ENCODE measurements at places on chromosomes 7 and 10.

DNA sequence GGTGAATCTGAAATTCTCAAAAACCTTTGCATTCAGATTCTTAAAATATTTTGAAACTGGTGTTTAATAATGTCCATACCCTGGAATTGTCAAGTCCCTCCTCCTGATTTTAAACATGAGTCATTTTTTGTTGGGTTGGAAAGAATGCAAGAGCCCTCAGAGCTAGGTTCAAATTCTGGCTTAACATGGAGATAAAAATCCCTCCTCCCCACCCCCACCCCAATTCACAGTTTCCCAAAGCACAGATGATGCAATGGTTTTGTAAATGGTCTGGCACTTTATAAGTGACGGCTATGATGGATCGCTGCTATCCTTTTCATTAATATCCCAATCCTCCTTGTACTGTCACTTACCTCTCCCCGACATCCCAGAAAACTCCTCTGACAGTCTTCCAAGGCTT, 332.8 kb downstream of the PLXNA4 start:
- no peak for DNase-seq

GRCh38 chr10:30812018-30812851, 182.7 kb upstream of the LYZL2 start:
- DNase-seq = no peak

DNA sequence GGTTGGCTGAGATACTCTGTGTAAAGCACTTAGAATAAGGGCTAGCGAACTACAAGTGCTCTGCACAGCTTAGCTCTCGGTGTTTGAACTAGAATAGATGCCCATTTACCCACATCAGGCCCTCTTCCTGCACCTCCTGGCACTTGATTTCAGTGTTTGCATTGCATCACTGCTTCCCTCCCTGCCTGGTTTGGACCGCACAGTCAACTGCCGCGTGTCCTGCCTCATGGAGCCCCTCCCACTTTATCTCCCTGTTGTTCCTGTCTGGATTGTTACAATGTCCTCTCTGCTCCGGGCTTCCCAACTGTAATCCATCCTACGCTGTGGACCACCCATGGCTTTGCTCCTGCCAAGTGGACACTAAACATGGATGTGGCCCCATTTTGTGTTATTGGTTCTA, 2.3 kb downstream of the FAM107B start:
- DNase-seq = no peak

DNA sequence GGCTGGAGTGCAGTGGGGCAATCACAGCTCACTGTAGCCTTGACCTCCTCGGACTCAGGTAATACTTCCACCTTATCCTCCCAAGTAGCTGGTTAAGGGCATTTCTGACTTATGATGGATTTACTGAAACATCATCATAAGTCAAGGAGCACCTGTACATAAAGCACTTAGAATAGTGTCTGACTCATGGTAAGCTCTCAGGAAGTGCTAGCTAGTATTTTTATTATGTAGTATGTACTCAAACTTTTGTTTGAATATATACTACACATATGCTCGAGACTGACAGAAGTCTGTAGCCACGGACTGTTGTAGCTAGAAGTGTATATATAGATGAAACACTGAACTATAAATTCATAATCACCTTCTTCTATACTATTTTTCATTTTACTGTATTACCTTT, 107.5 kb upstream of the DNAJB12 start:
- DNase-seq = no peak

DNA sequence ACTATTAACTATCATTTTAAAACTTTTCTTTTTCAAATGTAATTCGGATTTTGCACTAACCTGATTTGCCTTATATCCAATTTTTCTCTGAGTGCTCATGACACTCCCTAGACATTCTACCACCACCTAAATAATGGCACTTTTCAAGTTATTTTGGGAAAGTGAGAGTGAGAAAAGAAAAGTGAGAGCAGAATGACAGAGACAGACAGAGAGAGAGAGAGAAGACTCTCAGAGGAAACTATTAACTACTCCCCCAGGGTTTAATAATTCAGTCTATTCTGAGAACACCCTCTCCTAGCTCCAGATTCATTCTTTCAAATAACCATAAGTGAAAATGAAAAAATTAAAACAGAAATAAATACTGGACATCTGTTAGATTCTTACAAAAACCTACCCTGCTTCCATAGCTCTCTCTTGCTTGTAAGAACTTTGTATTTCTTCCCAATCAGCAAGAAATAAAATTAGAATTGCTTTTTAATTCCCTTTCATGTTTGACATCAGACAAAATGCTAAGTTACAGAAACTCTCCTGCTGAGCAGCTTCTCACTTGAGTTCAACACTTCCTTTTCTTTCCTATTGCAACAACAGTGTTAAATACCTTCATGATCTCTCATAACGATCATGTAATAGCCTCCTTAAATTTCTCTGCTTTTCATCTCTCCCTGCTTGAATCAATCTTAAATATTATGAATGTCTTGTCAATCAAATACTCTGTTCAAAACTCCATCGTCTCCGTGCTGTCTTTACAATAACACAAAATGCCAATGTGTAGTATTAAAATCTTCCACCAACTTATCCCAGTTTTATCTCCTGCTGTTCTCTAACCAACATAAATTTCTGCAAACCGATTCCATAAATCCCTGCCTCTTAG, 191.7 kb downstream of the SEMA3E start:
- DNase-seq = no peak

GRCh38 chr7:106016331-106016730, 53.3 kb downstream of the CDHR3 start:
- DNase-seq = no peak

- no peak for DNase-seq
Observed at GRCh38 chr7:25952261-25953057, 199.5 kb upstream of the NFE2L3 start.

GRCh38 chr10:97336942-97337831, 2.7 kb upstream of the FRAT2 start:
- no peak for DNase-seq

GRCh38 chr7:42868480-42868879, 43.4 kb downstream of the C7orf25 start:
- DNase-seq = no peak

DNA sequence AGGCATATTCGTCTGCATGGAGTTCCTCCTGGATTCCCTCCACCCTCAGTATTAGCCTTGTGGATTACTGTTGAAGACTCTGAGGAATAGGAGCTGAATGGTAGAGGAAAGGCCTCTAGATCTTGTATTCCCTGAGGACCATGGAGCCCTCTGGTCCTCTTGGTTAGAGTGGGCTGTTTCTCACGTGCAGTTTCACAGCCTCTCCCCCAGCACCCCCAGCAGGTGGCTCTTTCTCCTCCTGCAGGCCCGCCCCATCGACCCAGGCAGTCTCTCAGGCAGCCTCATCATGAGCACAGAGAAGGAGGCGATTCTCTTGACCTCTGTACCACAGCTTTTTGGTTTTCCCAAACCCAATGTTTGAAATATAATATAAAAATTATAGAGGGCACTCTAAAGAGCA, 102.0 kb downstream of the WNT2 start:
- no peak for DNase-seq

DNA sequence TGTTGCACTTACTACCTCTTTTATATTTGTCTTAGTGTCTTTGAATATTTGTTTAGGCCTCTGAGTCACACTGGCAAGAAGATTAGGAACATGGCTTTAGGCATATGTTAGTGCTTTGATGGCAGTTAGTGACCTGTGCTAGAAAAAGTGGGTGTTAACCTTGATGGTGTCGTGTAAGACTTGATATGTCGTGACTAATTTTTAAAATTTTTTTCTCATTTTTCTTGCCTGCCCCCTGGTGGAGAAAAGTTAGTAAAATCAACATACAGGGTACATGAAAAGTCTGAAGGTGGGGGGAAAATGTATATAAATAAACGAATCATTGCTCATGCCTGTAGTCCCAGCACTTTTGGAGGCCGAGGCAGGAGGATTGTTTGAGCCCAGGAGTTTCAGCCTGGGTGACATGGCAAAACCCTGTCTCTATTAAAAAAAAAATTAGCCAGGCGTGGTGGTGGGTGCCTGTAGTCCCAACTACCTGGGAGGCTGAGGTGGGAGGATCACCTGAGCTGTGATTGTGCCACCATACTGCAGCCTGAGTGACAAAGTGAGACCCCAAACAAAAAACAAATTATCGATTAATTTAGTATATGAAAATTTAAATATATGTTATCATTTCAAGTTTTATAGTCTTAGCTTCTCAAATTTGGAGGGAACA, 44.6 kb downstream of the TAX1BP1 start:
- DNase-seq = no peak

GRCh38 chr10:49327036-49327813, 28.3 kb downstream of the C10orf71 start:
- DNase-seq = no peak

DNA sequence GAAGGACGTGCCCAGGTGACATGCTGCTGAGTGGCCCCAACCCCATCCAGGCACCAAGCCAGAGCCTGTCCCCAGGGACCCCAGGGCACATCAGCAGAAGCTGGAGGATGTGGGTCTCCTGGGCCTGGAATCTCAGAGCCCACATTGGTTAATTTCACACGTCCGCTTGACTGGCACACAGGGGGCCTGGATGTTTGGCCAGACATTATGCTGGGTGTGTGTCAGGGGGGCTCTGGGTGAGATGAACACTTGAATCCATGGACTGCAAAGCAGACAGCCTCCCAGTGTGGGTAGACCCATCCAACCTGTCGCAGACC, 79.1 kb upstream of the RET start:
- DNase-seq = no peak

- DNase-seq = no peak
Observed at GRCh38 chr7:79494046-79494445, 40.6 kb upstream of the MAGI2 start.

DNA sequence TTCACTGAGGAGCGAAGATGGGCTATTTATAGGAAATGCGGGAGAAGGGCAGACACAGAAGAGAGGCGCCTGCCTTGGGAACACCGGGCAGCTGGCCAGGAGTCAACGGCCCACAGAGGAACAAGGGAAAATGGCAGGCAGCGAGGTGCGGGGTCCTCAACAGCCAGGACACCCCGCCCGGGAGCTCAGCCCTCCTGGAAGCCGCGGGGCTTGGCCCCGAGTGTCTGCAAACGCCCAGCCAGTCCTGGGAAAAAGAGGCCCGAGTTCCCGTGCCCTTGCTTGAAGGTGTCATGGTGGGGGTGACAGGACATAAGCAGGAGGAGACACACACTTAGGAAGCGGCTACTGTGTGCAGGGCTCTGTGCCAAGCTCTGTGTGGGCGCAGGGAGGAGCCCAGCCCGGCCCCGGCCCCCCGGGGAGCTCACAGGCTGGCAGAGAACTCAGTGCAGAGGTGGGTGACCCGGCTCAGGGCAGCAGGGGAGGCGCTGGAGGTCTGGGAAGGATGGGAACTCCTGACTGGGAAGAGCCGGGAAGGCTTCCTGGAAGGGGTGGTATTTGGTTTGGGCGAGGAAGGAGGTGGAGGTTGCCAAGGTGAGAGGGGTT, 79.9 kb downstream of the ELFN1 start:
- no peak for DNase-seq

DNA sequence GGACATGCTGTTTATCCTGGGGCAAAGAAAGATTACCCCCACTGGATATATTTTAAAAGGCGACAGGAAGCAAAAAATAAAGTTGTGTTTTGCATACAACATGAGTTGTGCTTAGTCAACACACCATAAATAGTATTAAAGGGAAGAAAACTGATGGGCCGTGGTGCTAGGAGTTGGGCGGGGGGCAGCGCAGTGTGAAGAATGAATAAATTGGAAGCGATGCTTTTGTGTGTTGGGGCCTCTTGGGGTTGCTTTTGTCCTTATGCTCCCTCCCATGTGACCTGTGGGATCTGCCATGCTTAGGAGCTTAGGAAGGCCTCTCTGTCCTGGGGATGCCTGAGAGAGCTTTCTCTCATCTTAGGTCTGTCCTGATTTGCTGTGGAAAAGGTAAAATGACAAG, 35.0 kb upstream of the AGR3 start:
- no peak for DNase-seq

DNA sequence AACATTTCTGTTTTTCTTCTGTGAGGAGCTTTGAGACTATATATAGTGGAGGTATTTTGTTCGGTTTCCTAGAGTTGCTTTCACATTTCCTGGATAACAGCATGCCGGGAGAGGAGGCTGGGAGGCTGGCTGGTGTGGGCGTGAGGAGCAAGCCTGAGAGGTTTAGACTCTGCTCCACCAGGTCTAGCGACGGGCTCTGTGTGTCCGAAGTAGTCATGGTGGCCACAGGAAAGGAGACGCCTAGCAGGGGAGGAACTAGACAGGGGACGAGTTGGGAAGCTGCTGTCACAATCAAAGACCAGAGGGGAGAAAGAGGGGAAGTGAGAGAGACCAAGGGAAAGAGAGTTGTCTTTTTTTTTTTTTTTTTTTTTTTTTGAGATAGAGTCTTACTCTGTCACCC, 19.6 kb downstream of the PTPRE start:
- no peak for DNase-seq

DNA sequence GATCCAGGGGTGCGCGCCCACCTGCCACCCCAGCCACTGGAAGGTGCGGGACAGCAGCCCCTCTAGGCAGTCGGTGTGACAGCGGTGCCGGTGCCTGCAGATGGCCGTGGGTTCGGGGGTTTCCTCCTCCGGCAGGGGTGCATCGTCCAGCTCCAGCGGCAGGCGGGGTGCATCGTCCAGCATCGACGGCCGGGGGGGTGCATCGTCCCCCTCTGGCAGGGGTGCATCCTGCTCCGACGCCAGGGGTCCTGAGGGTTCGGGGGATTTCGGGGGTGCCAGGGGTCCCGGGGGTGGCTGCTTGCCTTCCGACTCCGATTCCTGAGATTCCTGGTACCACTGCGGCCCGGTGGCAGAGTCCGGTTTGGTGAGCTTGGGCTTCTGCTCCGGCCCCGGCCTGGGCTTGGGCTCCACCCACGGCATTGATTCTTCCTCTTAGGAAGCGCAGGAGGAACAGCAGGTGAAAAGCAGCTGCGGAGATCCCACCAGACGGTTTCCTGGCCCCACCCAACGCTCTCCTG, 90.2 kb upstream of the RAB18 start:
- DNase-seq = no peak

- no peak for DNase-seq
Observed at GRCh38 chr7:51046103-51046466, 263.4 kb upstream of the GRB10 start.

DNA sequence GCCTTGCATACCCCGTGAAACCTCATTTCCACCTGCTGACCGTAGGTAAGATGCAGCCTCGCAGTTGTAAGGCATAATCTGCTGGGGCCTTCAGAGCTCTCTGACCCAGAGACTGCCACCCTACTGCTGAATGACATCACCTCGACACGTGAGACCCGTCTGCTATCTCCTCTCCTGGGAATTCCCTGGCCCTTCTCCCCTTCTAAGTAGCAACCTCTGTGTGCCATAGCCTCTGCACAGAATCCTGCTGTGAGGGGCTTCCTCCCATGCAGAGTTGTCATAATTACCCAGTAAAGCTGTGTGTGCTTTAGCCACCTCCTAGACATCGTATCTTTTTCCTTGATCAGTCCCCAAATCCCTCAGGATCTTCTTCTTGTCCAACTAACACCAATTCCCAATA, 106.7 kb downstream of the CACNB2 start:
- no peak for DNase-seq

- DNase-seq = no peak
Observed at GRCh38 chr7:50376056-50376820, 71.7 kb downstream of the IKZF1 start.
